ENCODE measurements at places on chromosomes 2 and 18.

GRCh38 chr2:141362311-141362710 lies 768.5 kb downstream of the LRP1B start:
- DNase-seq, result no peak

- no peak for DNase-seq
Measured at GRCh38 chr2:16279641-16280040, 339.3 kb downstream of the MYCN start.

GRCh38 chr18:75116165-75116564 lies 92.8 kb downstream of the PTGR3 start:
- no peak for DNase-seq

GRCh38 chr18:51666763-51667191 lies 469.3 kb upstream of the MEX3C start:
- no peak for DNase-seq

DNA sequence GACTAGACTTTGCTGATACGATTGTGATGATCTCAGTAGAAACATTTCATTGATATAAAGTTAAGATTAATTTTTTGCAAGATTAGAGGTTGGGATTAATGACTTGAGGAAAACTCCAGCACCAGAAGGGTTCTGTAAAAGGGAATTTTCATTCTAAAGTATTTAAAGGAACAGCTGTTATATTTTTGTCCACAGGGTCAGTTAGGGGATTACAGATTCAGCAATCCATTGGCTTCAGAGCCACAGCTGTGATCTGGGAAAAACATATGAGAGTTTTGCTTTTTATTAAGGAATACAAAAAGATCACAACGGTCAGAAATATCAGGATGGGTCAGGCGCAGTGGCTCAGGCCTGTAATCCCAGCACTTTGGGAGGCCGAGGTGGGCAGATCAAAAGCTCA lies 19.6 kb upstream of the REV1 start:
- DNase-seq, result no peak

- no peak for DNase-seq
Measured at GRCh38 chr2:49796266-49796665, 642.0 kb upstream of the FSHR start.

GRCh38 chr2:47653036-47653435 lies 129.9 kb upstream of the MSH6 start:
- no peak for DNase-seq

GRCh38 chr2:161306919-161307318 lies 1.3 kb upstream of the PSMD14 start:
- DNase-seq, result no peak

- DNase-seq, result no peak
Measured at GRCh38 chr2:134660626-134661402, 58.0 kb downstream of the TMEM163 start.

DNA sequence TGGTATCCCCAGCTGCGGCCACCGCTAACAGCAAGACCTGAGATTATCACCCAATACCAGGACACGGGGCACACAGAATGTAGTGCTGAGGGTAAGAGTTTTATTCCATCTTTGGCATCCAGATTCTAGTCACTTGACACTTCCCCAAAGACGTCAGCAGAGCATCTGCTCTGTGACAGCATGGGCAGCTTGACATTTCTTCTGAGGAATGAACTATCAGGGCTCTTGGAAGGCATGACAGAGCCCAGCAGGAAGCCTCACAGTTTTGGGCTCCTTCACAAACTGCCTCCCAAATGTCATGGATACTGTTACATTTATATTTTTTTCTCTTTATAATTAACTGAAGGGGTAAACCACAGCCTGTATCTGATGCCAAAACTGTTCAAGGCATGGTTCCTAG lies 1010.7 kb downstream of the TDRD15 start:
- DNase-seq, result no peak

DNA sequence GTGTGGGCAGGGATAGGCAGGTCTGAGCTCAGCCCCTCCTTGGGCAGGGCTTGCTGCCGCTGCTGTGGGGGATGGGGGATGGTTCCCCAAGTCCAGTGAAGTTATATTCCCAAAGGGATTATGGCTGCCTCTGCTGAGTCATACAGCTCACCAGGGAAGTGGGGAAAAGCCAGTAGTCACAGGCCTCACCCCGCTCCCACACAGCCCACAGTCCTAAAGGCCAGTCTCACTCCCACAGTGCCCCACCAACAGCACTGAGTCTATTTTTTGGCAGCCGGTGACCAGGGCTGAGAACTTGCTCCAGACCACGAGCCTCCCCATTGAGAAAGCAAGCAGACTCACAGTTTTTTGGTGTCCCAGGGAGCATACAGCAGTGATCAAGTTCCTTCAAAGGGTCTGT lies 173.3 kb downstream of the OSR1 start:
- DNase-seq, result no peak

GRCh38 chr18:56351911-56352500 lies 286.4 kb downstream of the TXNL1 start:
- no peak for DNase-seq

DNA sequence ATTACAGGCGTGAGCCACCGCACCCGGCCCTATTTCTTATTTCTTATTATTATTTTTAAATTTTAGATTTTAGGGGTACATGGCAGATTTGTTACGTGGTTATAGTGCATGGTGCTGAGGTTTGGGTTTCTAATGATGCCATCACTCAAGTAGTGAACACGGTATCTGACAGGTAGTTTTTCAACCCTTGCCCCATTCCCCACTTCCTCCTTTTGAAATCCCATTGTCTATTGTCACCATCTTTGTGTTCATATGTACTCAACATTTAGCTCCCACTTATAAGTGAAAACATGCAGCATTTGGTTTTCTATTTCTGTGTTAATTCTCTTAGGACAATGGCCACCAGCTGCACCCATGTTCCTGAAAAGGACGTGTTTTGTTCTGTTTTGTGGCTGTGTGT lies 39.5 kb downstream of the TGIF1 start:
- no peak for DNase-seq

GRCh38 chr2:232984451-232985207 lies 28.4 kb downstream of the NGEF start:
- no peak for DNase-seq

DNA sequence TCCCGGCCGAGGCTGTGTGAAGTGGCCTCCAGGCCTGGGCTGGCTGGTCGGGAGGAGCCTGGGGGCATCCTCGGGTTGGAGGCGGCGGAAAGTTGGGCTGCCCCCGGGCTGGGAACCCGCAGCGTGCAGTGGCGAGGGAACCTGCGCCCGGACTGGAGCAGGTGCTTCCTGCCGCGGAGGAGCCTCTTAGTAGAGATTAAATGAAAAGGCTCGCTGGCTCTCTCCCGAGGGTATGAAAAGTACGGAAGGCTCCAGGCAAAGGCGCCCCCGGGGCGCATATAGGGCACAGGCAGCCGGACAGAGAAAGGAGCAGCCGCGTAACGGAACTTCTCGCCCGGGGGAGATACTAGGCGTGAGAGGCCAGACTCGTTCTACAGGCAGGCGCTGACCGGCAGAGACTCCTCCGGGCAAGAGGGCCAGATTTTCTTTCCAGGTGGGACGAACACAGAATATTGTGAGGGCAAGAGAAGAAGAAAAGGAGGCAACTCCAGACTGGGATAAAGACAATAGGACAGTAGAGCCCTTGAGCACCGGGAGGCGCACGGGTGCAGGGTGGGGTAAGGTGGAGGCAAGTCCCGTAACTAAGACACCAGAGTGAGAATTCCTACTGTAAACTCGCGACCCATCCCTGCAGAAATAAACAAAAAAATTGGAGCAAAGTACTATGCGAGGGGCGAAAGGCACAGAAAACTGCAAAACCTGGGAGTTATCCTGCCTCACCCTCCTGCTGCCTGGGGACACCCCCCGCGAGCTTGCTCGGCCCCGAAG lies 816 bp downstream of the CDH2 start:
- no peak for DNase-seq

- no peak for DNase-seq
Measured at GRCh38 chr2:159982270-159982669, 80.1 kb downstream of the PLA2R1 start.

- no peak for DNase-seq
Measured at GRCh38 chr2:37793004-37793403, 121.6 kb upstream of the CDC42EP3 start.

GRCh38 chr2:172147944-172148650 lies 45.4 kb upstream of the DLX2 start:
- no peak for DNase-seq

DNA sequence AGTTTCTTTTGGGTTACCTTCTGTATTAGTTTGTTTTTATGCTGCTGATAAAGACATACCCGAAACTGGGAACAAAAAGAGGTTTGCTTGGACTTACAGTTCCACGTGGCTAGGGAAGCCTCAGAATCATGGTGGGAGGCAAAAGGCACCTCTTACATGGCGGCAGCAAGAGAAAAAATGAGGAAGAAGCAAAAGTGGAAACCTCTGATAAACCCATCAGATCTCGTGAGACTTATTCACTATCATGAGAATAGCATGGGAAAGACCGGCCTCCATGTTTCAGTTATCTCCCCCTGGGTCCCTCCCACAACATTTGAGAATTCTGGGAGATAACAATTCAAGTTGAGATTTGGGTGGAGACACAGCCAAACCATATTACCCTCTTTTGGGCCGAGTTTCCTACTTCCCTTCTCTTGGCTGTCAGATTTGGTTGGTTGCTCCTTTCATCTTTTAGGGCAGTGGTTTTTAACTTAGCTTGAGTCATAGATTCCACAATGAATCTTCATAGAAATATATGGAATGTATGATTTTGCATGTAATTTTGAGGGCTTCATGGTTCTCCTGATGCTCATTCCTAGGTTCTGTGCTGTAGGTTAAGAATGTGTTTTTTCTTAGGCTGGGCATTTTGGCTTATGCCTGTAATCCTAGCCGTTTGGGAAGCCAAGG lies 44.2 kb downstream of the CEP192 start:
- no peak for DNase-seq

- no peak for DNase-seq
Measured at GRCh38 chr2:239258248-239258647, 142.6 kb downstream of the HDAC4 start.

DNA sequence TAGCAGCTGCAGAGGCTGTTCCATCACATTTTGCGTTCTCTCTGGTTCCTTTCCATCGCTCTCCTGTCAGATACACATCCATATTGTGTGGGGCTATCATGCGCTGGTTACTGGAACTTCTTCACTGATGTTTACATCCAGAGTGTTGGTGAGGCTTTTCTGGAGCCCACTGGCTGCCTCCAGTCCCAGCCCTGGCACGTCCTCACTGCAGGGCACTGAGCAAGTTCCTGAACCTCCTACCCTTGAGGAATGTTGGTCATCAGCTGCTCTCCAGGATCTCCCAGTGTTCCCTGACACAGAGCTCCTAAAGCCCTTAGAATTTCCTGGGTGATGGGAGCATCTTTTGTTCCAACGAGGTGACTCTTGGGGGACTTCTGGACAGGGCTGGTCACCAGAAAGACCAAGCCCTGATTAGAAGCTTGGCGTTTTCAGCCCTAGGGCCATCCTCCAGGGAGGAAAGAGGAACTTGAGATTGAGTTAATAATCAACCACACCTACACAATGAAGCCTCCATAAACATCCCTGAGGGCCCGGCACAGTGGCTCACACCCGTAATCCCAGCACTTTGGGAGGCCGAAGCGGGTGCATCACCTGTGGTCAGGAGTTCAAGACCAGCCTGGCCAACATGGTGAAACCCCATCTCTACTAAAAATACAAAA lies 81.3 kb downstream of the TFCP2L1 start:
- no peak for DNase-seq

DNA sequence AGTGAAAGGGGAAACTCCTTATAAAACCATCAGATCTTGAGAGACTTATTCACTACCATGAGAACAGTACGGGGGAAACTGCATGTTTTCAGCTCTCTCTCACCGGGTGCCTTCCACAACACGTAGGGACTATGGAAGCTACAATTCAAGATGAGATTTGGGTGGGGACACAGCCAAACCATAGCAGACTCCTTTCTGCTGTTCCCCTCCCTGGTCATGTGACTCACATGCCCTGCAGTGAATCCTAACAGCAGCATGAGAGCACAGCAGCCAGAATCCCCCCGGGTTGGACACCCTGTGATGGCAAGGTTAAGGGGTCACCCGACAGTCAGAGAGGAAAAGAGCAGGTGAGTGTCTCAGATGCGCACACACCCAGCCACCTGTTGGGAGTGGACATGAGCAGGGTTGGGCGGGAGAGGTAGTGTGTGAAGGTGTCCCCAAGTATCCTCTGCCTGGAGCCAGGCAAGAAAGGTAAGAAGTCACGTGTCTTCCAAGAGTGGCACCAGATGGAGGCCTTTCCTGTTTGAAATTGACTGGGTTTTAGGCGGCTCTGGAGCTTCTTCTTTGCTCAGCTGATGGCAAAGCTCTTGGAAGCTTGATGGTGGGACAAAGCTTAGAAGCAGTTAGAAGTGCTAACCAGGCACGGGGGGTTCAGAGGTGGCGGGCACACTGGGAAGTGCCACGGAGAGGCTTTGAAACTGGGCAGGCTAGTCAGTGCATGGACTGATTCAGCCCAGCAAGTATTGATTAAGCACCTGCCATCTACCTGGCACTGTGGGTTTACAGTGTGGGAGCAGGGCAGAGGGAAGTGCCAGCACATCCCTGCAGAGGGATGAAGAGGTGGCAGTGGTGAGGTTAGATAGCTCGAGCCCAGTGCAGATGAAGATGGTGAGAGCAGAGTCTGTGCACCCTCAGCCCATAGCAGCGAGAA lies 68.7 kb downstream of the RHOB start:
- DNase-seq, result no peak

- no peak for DNase-seq
Measured at GRCh38 chr2:69139778-69140670, 127.0 kb downstream of the ANTXR1 start.

- no peak for DNase-seq
Measured at GRCh38 chr2:209121691-209122090, 302.2 kb upstream of the MAP2 start.

GRCh38 chr18:54696616-54697293 lies 105.7 kb downstream of the DYNAP start:
- DNase-seq, result no peak

- DNase-seq, result no peak
Measured at GRCh38 chr2:12923907-12924610, 207.3 kb downstream of the TRIB2 start.

GRCh38 chr2:32743480-32744236 lies 115.8 kb downstream of the TTC27 start:
- DNase-seq, result no peak
